Activated CD8-positive, alpha-beta memory T cell treated with anti-CD3 and anti-CD28 coated beads for 4 hours (primary cell): ENCODE measurements at places on chromosomes 13 and 19.

DNA sequence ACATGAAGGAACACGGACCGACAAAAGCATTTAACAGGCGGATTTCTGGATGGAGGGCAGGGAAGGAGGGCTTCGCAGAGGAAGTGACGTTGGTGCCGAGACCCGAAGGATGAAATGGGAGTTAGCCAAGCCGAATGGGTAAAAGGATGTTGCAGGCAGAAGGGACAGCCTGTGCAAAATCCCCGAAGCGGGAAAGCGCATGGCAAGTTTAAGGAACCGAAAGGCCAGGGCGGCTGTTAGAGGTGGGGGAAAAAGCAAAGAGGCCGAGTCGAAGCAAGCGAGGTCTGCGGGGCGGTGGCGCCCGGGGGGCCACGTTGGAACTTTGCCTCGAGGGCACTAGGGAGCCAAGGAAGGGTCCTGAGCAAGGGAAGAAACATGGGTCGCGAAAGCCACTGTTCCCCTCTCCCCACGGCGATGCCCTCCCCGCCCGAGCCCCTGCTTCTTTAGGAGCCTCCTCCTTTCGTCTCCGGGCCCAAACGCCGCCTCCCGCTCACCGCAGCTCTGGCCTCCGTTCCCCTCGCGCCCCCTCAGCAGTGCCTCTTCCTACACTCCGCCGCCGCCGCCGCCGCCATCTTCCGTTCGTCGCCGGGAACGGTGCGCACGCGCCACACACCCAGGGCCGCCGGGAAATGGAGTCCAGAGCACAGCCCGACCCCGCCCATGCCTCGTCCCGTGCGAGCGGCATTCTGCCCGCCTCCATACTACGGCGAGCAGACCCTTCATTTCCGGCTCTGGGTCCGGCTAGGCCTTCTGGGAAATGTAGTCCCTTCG lies at the start of gene SYMPK:
SYMPK (minus strand) TSS at position 584 of the 771 bp plus-strand sequence. CDS start 8,652 bp downstream, outside the sequence.
- DNase-seq, result peak; percentile 97

DNA sequence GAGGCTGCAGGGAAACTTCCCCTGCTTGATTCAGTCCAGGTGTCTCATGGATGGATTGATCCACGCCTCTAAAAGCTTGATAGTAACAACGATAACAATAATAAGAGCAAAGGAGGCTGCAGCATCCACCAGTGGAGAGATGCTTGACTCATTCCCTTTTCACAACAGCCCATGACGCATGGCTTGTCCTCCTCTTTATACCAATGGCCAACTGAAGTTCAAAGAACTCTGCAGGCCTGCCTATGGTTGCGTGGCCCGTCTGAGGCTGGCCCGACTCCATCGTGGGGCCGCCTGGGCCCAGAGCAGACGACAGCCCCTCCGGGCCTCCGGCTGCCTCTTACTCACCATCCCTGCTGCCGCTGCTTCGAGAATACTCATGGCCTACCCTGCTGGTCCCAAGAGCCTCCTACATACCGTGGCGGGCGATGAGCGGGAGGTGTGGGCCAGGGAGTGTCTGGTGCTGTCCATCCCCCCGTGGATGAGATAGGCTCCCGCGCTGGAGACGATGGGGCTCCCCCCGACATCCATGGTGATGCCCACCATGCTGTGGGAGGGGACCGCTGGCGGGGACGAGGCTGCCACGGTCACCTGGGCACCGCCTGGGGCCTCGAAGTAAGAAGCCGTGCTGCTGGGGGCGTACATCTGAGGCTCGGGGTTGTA lies 61.8 kb upstream of the RANBP3 start:
- DNase-seq, result no peak

- no peak for DNase-seq
Observed at GRCh38 chr13:110138700-110139036, 168.3 kb downstream of the COL4A1 start.

DNA sequence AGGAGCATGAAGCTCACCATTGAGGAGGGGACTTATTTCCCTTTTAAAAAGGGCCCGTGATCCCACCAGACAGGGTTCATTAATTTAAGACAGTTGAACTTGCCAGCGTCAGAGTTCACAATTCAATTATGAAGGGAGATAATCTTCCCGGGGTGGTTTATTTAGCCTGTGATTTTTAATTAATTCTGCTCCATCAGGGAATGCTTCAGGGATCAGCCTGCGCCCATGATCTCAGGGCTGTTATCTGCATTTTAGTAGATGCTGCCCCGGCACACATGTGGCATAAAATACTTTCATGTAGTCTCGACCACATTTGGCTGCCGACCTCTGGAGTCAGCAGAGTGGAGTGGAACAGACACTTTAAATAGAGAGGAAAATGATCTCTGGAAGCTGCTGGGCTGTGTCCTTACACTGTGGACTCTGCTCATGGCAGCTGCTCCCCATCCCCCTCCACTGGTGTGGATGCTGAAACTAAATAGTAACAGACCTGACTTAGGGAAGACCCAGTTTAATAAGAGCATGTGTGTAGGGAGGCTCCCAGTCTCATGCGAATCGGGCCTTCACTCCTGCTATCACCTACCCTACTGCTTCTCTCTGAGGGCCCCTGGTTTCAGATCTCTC lies 256.9 kb downstream of the TEX29 start:
- no peak for DNase-seq

DNA sequence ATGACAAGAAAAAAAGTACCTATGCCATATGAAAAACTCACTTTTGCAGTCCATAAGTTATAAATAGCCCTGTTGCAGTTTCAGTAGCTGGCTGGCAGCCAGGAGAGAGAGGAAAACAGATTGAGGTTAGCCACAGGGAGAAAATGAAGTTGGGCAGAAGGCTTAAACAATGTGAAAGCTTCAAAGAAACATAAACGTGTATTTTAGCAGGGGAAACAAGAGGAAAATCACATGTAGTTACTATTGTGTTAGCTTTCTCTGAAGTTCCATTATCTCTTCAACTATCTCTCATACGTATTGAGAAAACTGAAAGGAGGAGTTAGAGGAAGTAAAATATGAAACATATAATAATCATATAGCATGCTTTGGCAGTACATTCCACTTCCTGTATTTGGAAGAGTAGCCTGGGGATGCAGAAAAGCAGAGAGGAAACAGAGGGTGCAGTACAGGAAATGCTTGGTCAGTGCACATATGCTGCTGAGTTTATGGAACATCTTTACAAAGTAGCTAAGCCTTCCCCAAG lies 1551.1 kb downstream of the EFNB2 start:
- no peak for DNase-seq

GRCh38 chr19:28301961-28302360 lies 911.0 kb downstream of the UQCRFS1 start:
- DNase-seq, result no peak

GRCh38 chr13:85657942-85658341 lies 141.3 kb downstream of the SLITRK6 start:
- no peak for DNase-seq

- no peak for DNase-seq
Observed at GRCh38 chr19:7665076-7665475, 3.8 kb upstream of the RETN start.

DNA sequence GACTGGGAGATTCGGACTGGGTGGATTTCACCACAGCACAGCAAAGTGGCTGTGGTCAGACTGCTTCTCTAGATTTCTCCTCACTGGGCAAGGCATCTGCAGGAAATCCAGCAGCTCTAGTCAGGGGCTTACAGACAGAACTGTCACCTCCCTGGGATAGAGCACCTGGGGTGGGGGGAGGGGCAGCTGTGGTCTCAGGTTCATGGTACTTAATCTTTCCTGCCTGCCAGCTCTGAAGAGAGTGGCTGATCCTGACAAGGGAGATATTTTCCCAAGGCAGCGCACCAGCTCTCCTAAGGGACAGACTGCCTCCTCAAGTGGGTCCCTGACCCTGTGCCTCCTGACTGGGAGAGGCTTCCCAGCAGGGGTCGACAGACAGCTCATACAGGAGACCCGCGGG lies 212.8 kb upstream of the KLF12 start:
- no peak for DNase-seq

- no peak for DNase-seq
Observed at GRCh38 chr13:39910041-39910440, 254.6 kb downstream of the COG6 start.

DNA sequence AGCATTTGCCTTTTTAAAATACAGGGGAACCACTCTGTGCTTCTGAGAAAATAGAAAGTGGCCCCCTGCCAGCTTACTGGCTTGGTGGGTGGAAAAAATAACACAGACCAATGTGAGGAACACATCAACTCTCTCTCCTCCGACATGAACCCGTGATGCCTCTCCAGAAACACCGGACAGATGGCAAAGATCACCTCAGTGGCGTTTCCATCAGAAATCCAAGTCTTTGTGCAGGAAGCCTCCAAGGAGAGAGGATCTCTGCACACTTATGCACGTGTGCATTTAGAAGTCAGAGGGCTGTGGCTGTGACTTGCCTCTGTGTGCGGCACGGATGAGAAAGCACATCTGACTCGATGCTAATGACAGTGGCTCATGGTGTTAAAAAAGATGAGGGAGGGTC lies 112.3 kb upstream of the KLF12 start:
- DNase-seq, result no peak

DNA sequence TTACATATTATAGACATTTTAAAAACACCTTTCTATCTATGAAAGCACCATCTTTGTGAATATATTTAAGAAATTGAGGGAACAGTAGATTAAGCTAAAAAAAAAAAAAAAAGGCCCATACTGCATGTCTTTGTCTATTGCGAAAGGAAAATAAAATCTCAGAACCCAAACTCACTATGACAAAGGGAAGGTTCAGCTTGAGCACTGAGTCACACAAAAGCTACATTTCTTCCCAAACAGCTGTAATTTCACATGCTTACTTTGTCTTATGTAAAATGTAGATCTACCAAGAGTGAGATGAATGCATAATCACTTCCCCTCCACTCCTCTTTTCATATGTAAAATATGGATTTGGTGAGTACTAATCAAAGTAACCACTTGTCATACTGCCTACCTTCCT lies 640.1 kb upstream of the KLF12 start:
- no peak for DNase-seq

DNA sequence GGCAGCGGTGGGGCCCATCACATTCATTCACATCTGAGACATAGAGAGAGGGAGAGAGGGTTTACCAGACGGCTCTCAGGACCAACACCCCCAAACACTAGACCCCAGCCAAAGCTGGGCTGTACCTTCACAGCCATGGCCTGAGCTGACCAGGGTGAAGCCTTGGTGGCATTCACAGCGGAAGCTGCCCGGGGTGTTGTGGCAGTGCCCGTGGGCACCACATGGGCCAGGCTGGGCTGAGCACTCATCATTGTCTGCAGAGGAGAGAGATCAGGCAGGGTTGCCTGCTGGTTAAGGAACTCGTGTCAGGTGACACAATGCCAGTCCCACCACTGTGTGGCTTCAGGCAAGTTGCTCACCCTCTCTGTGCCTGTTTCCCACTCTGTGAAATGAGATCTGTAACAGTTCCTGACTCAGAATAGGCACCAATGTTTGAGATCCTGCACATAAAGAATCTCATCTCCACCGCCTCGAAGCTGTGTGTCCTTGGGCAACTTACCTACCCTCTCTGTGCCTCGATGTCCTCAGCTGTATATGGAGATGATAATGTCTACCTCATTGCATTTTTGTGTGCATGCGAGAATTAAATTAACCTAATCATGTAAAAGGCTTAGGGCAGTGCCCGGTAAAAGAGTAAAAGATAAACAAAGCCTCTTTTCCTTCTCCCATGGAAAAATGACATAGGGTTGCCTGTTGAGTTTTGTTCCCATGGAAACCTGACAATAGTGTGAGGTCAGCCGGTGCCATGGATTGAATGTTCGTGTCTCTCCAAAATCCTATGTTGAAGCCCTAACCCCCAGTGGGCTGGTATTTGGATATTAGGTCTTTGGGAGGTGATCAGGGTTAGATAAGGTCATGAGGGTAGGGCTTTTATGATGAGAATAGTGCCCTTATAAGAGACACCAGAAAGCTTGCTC lies 22.9 kb downstream of the CCL25 start:
- no peak for DNase-seq

GRCh38 chr19:52099497-52100138 lies 4.1 kb upstream of the ZNF841 start:
- no peak for DNase-seq

DNA sequence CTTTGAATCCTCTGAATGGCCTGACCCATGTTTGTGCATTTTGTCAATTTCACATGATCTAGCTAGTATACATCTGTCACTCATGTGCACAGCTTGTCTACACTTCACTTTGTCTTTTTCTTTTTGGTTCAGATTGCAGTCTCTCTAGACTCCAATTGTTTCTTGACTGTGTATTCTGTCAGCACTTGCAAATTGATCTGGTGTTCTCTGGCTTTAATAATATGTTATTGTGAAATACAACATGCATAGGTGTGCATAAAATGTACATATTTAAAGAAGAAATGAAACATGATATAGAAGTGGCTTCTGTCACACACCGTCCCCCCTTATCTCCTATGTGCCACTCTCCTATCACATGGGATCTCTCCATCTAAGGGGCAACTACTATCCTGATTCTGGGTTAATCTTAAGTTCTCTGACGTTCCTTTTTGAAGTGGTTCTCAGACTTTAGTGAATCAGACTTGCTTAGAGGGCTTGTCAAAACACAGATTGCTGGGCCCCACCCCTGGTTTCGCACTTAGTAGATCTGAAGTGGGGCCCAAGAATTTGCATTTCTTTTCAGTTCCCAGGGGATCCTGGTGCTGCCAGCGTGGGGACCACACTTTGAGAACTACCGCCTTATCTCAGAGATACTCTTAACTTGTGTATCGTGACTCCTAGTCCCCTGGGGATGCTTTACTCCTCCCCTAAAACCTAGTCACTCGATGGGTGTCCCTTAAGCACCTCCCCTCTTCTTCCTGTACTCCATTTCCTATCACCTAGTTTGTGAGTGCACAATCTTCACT lies 5.8 kb downstream of the KRTDAP start:
- no peak for DNase-seq

GRCh38 chr19:19746286-19747213 lies 13.6 kb upstream of the ZNF14 start:
- no peak for DNase-seq

DNA sequence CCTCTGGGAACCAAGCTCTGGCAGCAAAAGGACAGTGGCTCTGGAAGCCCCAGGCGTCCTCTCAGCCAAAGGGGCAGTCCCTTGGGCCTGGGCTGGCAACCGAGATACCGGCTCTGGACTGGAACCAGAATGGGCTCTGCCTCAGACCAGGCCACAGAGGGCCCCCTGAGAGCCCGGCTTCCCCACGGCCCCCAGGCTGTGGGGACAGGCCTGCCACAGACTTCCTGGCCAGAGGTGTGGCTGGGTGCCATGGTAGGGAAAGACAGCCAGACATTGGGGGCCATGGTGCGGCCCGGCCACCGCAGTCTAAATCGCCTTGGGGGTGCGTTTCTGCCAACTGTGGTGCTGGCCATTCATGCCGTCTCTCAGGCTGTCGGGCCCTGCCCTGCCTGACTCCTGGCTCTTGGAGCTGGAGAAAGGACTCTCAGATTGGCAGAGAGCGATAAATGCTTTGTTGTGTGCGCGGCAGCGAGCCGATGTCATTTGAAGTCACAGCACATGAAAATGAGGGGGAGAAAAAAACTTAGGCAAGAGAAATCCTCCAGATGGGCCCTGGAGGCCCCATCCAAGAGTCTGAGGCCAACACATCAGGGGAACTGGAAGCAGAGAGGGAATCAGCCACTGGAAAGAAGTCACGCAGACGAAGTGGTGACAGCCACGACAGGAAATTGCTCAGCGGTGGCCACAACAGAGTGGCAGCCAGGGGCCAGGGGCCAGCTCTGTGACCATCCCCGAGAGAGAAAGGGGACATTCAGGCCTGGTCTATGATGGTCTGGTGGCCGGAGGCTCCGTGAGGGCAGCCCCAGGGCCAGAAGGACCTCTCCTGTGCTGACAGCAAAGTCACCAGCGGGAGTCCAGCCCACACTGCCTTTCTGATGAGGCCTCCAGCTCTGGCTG lies 26.5 kb downstream of the SH3GL1 start:
- DNase-seq, result no peak

- DNase-seq, result no peak
Observed at GRCh38 chr19:49361438-49362047, 673 bp downstream of the TEAD2 start.

- DNase-seq, result no peak
Observed at GRCh38 chr13:33033051-33033812, 17.0 kb downstream of the KL start.
